ENCODE measurements at places on chromosomes 4 and X.

DNA sequence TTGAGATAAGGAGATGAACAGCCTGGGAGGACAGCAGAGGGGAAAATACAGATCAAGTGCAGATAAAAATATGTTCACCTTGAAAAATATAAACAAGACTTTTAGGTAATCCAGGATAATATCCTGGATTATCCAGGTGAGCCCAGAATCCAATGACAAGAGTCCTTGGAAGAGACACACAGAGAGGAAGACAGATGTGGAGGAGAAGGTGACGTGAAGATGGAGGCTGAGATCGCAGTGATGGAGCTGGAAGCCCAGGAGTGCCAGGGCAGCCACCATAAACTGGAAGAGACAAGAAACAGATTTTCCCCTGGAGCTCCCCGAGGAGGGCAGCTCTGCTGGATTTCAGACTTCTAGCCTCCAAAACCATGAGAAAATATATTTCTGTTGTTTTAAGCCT, 230.7 kb downstream of the UNC5C start:
- DNase-seq = no peak

GRCh38 chr4:140096483-140096861, 57.5 kb downstream of the MAML3 start:
- no peak for DNase-seq

DNA sequence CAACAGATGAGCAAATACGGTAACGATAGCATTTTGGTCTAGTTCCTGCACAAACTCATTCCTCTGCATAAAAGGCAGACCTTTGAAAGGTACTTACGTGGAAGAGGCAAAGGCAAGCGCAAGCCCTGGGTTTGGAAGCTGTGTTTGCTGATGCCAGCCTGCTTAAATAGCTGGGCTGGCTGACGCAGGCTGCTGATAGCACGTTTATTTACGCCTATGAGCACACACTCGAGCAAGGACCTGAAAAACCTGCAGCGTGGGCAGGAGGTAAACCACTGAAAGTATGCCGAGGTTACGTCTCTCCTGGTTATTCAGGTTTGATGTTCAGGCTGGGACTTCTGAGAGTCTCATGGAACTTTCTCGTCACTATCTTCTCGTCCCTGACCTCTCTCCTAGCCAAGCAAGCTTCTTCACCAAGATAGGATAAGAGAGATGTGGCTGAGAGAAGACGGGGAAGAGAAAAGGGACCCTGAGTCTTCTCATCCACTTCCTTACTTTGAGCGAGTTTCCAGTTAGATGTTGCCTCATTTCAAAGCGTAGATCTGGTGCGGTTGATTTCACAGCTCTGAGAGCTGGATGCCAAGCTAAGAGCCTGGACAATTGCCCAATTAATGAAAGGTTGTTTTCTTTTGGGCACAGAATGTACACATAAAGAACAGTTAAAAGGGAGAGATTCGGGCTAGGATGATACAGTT, at the start of gene HOPX:
Gene HOPX (minus strand): TSS at position 139 of the 695 bp plus-strand sequence. CDS start 23,480 bp downstream, outside the sequence.
- no peak for DNase-seq

DNA sequence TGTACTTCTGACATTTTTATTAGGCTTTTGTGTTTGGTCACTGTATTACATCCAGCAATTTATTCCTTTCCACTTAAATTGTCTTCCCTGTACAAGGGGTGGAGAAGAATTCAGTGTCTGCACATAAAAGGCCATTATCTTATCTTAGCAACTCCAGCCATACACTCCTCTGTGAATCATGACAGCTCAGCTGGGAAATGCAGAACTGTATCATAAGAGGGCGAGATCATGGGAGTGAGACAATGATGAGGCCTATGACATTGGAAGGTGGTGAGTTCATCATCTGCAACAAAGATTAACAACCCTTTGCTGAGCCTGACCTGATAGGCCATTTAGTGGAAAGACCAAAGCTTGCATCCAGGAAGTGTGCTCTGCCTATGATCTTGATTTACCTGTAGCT, 33.3 kb downstream of the SLIT2 start:
- no peak for DNase-seq

DNA sequence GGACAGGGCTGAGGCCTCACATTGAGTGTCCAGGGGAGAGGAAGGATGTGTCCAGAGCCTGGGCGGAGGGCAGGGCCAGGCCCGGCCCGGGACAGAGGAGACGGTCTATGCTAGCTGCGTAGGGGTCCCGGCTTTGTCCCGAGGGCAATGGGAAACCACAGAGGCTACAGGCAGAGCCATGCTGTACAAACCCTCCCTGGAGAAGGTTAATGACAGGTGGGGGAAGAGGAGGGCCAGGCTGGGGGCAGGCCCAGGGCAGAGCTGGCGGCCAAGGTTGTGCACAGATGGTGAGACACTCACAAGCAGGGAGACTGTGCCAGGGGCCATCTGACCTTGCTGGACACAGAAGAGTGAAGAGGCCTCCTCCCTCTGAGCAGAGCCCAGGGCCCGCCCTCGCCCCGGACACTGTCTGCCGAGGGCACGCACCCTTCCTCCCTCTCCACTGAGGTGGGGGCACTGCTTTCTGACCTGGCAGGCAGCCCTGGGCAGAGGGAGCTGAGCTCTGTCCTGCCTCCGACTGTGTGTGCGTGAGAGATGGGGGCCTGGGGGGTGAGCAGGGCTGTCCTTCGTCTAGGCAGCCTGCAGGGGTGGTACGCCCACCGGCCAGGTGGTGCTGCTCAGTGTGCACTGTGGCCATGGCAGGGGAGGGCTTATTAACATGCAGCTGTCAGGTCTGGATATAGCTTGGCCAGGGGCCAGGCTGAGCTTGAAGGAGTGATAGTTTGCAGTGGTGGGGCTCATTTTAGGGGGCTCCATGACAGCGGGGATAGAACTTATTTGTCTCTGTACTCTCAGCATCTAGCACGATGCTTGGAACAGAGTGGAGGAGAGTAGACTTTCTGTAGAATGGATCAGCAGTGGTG, 75.7 kb upstream of the LRPAP1 start:
- no peak for DNase-seq

- DNase-seq = no peak
Observed at GRCh38 chr4:4401036-4401435, 14.1 kb downstream of the NSG1 start.

GRCh38 chr4:130203571-130203970, 1107.6 kb downstream of the C4orf33 start:
- DNase-seq = no peak

DNA sequence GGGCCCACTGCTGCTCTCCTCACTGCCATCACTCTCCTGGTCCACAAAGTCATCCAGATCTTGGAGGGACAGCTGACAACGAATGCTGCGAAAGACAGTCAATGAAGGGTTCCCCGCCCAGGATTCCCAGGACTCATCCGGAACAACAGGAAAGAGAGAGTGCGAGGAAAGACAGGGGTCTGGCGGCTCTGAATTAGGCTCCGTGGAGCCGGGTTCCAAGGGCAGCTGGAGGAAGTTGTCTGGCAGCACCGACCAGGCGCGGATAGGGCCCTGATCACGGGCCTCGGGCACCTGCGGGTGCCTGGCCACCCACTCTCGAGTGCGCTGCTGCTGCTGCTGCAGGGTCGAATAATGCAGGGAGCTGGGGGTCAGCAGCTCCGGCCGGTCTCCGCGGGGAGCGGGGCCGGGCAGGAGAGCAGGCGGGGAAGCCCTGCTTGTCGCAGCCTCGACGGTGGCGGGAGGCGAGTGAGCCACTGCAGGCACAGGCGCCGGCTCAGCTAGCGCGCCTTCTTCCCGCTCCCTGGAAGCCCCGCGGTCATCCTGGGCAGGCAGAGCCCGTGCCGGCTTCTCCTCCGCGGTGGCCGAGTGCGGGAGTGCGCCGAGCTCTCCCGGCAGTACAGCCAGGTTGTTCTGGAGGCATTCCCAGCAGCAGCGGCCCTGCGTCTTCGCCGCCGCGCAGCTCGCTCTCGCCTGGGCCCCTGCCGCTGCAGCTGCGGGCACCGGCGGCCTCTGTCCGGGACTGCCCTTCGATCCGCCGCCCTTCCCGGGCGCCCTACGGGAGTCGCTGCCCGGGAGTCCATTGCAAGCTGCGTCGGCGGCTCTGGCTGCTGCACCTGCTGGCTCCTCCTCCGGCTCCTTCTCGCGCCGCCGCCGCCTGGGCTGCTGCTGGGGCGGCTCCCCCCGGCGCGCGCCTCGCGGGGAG, 1.1 kb downstream of the SOWAHB start:
- DNase-seq = no peak

DNA sequence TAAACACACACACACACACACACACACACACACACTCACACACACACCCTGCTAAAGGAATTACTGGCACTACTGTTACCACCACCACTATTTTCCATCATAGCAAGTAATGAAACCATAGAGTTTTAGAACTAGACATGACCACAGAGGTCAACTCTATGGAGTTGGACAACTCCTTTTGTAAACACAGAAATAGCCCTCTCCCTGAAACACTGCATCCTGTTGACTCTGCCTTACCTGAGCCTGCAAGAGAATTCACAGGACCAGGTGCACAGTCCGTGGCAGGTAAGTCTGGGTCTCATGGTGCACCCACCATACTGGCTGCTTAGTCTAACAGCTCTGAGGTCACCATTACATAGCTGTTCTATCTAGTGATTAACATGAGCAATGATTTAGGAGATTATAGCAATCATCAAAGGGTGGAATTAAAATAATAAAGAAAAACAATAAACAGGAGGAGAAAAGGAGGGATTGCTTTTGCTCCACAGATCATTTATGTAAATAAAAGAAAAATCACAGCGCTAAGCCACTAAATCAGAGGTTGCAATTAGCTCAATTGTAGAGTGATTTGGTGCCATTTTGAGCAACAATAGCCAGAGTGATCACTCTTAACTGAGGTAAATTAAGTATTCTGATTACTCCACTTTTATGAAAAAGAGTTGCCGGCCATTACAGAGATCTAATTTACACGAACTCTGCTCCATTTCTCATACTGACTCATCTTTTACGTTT, 340.0 kb upstream of the RASGEF1B start:
- no peak for DNase-seq

DNA sequence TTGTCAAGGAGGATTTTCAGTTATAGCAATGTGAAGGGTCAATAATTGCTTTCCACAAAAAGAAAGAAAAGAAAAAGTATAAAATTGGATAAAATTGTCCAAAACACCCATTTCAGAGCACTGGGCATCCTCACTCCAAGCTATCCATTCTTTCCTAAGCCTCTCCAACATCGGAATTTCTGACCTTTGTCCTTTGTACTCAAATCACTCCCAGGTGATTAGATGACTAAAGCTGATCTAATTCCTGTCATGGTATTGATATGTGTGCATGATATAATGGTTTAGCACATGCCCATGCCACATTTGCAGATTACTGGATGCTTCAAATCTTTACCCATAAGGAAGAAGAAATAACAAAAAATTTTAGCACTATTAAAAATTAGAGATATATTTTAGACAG, 152.3 kb downstream of the CENPC start:
- DNase-seq = no peak

- no peak for DNase-seq
Observed at GRCh38 chr4:20297783-20298182, 46.1 kb downstream of the SLIT2 start.

DNA sequence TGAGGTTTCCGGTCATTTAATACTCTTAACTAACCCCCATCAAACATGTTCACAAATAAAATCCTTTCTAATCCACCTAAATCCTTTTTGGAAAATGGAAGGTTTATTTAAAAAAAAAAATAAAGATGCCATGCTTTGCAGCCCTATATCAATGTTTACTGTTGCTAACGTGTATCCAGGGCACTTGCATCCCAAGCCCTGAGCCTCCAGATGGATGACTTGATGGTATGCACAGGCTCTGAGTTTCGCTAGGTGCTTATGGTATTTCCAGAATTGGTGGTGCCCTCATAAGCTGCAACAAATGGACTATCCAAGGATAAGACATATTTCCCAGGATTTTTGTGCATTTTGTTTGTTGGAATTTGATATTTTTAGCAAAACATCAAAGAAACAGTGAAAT, 257.7 kb downstream of the PRDM5 start:
- no peak for DNase-seq

DNA sequence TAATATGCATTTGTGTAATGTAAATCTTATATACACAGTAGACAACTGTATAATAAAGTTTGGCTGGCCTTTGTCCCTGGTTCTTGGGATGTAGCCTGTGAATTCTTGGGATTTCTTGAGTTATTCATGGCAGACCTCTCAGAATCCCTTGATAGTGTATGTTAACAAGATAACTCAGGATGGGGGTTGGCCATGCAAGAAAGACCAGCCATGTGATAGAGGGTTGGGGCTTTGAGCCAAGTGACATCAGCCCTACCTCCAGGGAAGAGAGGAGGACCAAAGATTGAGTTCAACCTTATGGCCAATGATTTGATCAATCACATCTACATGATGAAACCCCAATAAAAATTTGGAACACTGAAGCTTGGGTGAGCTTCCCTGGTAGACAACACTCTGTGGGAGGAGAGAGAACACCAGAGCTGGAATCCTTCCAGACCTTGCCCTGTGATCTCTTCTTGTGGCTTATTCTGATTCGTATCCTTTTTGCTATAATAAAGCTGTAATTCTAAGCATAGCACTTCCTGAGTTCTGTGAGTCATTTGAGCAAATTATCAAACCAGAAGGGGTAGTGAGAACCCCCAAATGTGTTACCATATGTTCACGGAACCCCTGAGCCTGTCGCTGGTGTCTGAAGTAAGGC, 11.3 kb downstream of the SLC2A9 start:
- DNase-seq = no peak

- no peak for DNase-seq
Observed at GRCh38 chrX:15566244-15566643, 34.5 kb downstream of the ACE2 start.

GRCh38 chr4:4945021-4945420, 74.2 kb downstream of the CYTL1 start:
- no peak for DNase-seq

- no peak for DNase-seq
Observed at GRCh38 chrX:40011322-40012038, 86.3 kb downstream of the BCOR start.

GRCh38 chr4:136337216-136337615, 1195.1 kb downstream of the PCDH18 start:
- no peak for DNase-seq

DNA sequence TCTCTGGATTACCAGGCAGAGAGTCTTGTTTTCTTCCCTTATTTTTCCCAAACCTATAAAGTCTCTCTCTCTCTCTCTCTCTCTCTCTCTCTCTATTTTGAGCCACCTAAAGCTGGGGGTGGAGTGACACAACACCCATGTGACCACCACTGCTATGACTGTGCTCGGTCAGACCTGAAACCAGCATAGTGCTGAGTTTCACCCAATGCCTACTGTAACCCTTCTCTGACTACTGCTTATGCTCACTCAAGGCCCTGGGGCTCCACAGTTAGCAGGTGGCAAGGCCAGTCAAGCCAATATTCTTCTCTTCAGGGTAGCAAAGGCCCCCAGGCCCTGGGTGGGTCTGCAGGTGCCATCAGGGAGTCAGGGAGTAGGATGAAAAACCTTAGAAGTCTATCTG, 114.7 kb upstream of the ARMCX2 start:
- DNase-seq = no peak

GRCh38 chr4:186189656-186190055, 1.7 kb upstream of the CYP4V2 start:
- DNase-seq = no peak

- peak; percentile 78 for DNase-seq
Observed at GRCh38 chrX:151871244-151871643, 41.4 kb upstream of the MAGEA4 start.

DNA sequence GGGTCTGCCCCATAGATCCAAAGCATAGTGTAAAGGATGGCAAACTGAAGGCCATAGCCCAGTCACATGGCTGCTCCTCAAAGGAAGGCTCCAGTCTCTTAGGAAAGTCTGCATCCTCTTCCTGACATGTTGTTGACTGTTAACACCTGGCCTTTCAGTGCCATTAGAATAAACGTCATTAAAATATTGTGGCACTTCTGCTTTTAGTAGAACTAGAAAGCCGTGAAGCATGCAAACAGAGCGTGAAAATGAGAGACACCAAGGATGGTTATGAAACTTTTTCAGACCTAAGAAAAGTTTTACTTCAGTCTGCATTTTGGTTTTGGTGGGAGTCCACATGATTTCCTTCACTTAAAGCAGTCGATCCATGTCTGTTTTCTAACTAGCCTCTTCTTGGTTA, 41.1 kb upstream of the AFF2 start:
- no peak for DNase-seq

Data from HS-5 (cell line).